ENCODE measurements at places on chromosomes 3 and 15. TPM values are rescaled to one million over a fixed set of nuclear protein-coding genes. Genes with fewer than 3 reads are reported as not detected.

DNA sequence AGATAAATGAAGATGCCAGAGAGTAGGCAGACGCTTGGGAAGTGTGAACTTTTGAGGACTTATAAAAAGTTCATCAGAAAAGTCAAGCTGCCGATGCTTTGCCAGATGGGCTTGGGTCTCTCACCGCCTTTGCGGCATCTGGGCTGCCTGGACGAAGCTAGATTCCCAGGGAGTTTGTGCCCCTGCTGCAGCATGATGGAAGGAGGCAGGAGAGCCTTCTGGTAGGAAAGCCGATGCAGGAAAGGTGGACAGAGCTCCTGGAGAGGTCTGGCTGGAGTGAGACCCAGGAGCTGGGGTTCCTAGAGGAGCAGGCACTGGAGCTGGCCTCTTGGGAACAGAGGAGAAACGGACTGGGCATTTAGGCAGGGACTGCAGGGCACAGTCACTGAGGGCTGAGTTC is 51.9 kb upstream of the ATP2B2 start:
- H3K36me3 ChIP-seq, result no peaks in the 10 kb centered on the region
- no peak overlapping the region for H3K27ac ChIP-seq
- no peak for DNase-seq
- no peak overlapping the region for H3K4me3 ChIP-seq
- H3K27me3 ChIP-seq, result peaks cover 15% of the 10 kb centered on the region

- no peaks in the 10 kb centered on the region for H3K4me1 ChIP-seq
- H3K36me3 ChIP-seq, result no peaks in the 10 kb centered on the region
- no peaks in the 10 kb centered on the region for H3K27me3 ChIP-seq
- no peak overlapping the region for H3K4me3 ChIP-seq
- no peak overlapping the region for H3K27ac ChIP-seq
Observed at GRCh38 chr3:100486808-100487207, 5.6 kb upstream of the TMEM45A start.

GRCh38 chr3:81707996-81708395 is 53.4 kb downstream of the GBE1 start:
- no peak overlapping the region for H3K4me3 ChIP-seq
- H3K27me3 ChIP-seq, result no peaks in the 10 kb centered on the region
- DNase-seq, result no peak

DNA sequence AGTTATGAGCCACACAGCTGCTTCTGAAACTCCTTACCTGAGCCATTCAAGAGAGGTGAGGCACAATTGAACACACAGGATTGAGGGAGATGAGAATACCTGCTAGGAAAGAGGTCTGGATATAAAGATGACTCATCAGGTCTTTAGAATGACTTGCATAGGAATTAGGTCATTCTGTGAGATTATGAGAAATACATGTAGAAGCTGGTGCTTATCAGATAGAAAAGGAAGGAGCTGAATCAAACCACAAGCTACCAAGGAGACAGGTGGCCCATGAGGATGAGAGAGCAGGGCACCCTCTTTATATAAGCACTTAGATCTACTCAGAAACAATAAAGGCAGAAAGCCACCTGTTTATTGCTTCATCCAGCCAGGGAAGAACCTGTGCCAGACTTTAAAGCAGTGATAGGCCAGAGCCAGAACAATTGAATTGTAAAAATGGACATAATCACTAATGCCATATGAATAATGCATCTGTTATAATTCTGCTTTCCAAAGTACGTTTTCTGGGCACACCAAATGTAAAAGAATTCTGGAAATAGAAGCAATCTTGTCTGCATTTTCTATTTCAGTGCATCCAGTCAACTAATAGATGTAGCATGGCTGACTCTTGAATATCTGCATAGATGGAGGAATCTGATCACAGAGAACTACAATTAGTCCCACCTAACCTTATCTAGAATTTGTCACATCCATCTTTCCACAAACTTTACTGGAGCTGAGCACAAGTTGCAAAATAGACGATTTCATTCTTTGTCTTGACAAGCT is 74.9 kb downstream of the PIK3R4 start:
- H3K4me3 ChIP-seq, result no peak overlapping the region
- H3K36me3 ChIP-seq, result peaks cover 8% of the 10 kb centered on the region
- no peak for DNase-seq
- no peak overlapping the region for H3K27ac ChIP-seq
- H3K27me3 ChIP-seq, result no peaks in the 10 kb centered on the region

GRCh38 chr15:66456211-66456610 is 41.4 kb downstream of the SNAPC5 start:
- no peak overlapping the region for H3K27ac ChIP-seq
- H3K27me3 ChIP-seq, result no peaks in the 10 kb centered on the region
- no peaks in the 10 kb centered on the region for H3K4me1 ChIP-seq

DNA sequence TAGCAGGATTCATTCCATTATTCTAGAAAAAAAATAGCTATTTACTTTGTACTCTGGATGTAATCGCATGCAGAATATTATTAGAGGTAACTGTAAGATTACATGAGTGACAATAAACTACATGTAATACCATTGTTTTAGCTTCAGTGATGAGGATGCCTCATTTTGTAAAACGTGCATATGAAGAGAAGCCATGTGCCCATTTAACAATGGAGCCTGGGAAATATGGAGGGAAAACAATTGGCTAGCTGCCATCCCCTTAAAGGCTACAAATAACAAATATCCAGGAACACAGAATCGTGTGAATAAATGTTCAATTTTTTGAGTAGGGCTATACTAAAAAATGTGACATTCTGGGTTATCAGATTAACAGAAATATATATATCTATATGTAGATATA is 151.1 kb downstream of the SAMMSON start:
- no peaks in the 10 kb centered on the region for H3K36me3 ChIP-seq
- H3K27ac ChIP-seq, result no peak overlapping the region
- H3K4me1 ChIP-seq, result no peaks in the 10 kb centered on the region
- DNase-seq, result no peak

DNA sequence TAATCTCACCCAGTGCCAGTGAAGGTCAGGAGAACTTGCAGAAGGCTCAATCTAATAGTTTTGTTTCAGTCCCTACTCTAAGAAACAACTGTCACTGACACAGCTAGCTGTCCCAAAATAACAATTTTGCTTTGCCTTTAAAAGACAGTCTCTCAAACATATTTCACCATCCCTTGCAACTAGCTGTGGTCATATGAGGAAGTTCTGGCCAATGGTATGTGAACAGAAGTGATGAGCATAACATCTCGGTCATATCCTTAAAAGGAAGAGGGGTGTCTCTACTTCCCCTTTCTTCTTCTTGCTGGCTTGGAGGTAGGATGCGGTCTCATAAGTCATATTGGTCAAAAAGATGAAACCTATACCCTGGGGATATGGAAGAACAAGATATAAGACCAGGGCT is 198.1 kb downstream of the NEK10 start:
- H3K27ac ChIP-seq, result no peak overlapping the region
- no peaks in the 10 kb centered on the region for H3K27me3 ChIP-seq
- H3K4me1 ChIP-seq, result no peaks in the 10 kb centered on the region
- no peak for DNase-seq

The CYP1A2 gene
- not detected for total RNA-seq
